Mesenteric fat pad (tissue), 1 donor: ENCODE measurements at places on chromosomes 16 and 17. TPM values are rescaled to one million over a fixed set of nuclear protein-coding genes. Genes with fewer than 3 reads are reported as not detected.

GRCh38 chr17:46063241-46063640, 64.2 kb downstream of the STH start:
- no peak for DNase-seq

- no peak for DNase-seq
These were observed 23.7 kb downstream of the IST1 start for GRCh38 chr16:71919035-71919434.

- DNase-seq = no peak
These were observed 2.8 kb downstream of the DBNDD1 start for GRCh38 chr16:90016339-90016950.

DNA sequence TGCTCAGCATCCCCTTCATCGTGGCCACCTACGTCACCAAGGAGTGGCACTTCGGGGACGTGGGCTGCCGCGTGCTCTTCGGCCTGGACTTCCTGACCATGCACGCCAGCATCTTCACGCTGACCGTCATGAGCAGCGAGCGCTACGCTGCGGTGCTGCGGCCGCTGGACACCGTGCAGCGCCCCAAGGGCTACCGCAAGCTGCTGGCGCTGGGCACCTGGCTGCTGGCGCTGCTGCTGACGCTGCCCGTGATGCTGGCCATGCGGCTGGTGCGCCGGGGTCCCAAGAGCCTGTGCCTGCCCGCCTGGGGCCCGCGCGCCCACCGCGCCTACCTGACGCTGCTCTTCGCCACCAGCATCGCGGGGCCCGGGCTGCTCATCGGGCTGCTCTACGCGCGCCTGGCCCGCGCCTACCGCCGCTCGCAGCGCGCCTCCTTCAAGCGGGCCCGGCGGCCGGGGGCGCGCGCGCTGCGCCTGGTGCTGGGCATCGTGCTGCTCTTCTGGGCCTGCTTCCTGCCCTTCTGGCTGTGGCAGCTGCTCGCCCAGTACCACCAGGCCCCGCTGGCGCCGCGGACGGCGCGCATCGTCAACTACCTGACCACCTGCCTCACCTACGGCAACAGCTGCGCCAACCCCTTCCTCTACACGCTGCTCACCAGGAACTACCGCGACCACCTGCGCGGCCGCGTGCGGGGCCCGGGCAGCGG, 3.2 kb downstream of the UTS2R start:
- DNase-seq = no peak

GRCh38 chr16:30395992-30396585, 869 bp downstream of the ZNF48 start:
- no peak for DNase-seq

DNA sequence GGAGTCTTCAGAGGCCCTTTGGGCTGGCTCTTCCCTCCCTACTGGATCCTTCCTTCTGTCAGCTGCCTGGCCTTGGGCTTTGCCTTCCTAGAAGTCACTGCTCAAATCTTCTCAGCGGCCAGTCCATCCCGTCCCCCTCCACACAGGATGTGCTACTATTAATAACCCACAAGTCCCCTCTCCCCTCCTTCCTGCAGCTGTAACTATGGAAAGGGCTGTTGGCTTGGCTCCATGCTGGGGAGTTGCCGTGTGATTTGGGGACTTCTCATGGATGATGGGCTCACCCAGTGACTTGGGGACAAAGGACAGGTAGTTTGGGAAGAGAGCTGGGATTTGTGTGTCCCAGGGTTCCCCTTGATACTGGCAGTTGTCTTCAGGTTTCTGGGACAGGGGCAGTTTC, 19.4 kb downstream of the TMEM94 start:
- DNase-seq = no peak

DNA sequence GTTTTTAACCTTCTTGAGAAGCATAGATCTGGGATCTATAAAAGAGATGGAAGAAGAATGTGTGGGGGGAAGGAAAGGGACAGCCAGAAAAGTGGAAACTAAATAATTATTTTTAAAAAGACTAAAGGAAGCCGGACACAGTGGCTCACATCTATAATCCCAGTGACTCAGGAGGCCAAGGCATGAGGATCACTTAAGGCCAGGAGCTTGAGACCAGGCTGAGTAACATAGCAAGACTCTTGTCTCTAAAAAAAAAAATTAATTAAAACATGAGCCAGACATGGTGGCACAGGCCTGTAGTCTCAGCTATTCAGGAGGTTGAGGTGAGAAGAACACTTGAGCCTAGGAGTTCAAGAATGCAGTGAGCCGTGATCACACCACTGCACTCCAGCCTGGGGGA, 335.1 kb downstream of the GRIN2A start:
- no peak for DNase-seq

GRCh38 chr17:57940653-57941329, 14.4 kb downstream of the CUEDC1 start:
- no peak for DNase-seq

GRCh38 chr17:42359133-42359532, 29.1 kb downstream of the STAT3 start:
- DNase-seq = no peak

DNA sequence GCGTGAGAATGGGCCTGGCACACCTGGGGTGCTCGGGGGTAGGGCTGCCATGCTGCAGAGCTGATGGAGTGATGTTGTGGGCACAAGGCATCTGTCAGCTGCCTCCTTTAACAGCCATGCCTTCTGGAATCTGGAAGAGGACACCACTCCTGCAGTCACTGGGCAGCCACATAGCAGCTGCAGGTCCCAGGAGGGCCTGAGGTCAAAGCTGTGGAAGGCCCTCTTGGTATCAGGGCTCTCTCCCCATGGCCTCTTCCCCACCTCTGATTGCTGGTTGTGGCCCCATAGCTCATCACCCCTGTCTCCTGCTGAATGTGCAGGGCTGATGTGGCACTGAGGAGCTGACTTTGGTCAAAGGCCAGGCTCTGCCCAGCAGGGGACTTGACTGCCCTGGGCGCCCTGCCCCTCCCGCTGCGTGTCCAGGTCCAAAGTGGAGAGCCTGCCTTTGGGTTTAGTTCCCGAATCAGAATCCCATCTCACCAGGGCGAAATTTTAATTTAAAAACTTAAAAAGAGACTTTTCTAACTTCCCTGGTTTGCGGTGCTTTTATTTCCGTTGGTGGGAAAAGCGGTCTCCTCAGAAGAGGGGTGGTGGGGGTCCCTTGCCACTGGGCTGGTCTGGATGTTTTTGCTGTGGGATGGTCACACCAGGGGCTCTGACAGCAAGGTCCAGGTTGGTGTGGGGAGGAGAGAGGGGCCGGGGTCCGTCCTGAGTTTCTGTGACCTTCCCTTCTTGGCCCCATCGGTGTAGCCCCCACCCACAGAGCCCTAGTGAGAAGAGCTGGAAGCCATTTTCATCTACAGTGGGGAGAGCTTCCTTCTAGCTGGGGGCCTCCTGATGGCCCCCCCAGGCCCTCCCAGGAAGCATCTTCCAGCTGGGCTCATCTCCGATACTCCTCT, 5.9 kb downstream of the UBALD2 start:
- no peak for DNase-seq

The TBC1D3G gene
- total RNA-seq = not detected
